ENCODE measurements at places on chromosomes 7 and 10. TPM values are rescaled to one million over a fixed set of nuclear protein-coding genes. Genes with fewer than 3 reads are reported as not detected.

The MAGI2 gene
- 1.1 TPM for total RNA-seq

The GCK gene
- total RNA-seq: 0.19 TPM

The RHBDD2 gene
- 42.6 TPM for total RNA-seq

GRCh38 chr10:100510533-100511308, 8.9 kb downstream of the SEC31B start:
- no peak overlapping the region for H3K27ac ChIP-seq
- H3K36me3 ChIP-seq: no peaks in the 10 kb centered on the region
- no peak overlapping the region for H3K4me3 ChIP-seq
- DNase-seq: no peak
- H3K4me1 ChIP-seq: no peaks in the 10 kb centered on the region

The ANKRD30A gene
- not detected for total RNA-seq
